CD4-positive, alpha-beta T cell (primary cell): ENCODE measurements at places on chromosomes 7 and 10. TPM values are rescaled to one million over a fixed set of nuclear protein-coding genes. Genes with fewer than 3 reads are reported as not detected.

LSM8 gene
- 49.4 TPM for total RNA-seq

BUD31 gene
- 147 TPM for total RNA-seq

RBP4 gene
- total RNA-seq = not detected

RET gene
- not detected for total RNA-seq
